ENCODE measurements at places on chromosomes 1 and 21.

GRCh38 chr1:33515112-33515511 lies 42.7 kb downstream of the ZSCAN20 start:
- no peak for DNase-seq

DNA sequence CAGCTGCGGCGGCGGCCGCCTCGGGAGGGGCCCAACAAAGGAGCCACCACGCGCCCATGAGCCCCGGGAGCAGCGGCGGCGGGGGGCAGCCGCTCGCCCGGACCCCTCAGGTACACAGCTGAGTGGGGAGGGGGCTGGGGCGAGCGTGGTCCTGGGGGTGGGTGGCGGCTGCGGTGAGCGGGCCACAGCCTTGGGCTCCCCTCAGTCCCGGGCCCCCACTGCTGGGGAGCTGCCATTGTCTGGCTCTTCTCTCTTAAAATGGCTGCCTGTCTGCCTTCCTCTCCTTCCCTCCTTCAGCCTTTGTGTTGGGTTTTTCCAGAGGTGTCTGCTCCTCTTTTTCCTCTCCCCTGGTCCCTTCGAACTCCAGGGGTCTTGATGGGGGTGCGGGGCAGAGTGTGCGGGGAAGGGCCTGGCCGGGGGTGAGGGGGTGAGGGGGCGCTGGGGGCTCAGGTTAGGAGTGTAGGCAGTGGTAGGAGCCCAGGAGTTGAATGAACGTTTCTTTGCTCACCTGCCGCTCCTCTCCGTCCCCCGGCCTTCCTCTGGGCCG lies 1.7 kb downstream of the ARID1A start:
- DNase-seq: peak; percentile 48

- no peak for DNase-seq
These were observed 115.0 kb upstream of the BACE2 start for GRCh38 chr21:41052820-41053555.

GRCh38 chr1:92913093-92913819 lies 48.0 kb downstream of the DIPK1A start:
- DNase-seq: no peak

DNA sequence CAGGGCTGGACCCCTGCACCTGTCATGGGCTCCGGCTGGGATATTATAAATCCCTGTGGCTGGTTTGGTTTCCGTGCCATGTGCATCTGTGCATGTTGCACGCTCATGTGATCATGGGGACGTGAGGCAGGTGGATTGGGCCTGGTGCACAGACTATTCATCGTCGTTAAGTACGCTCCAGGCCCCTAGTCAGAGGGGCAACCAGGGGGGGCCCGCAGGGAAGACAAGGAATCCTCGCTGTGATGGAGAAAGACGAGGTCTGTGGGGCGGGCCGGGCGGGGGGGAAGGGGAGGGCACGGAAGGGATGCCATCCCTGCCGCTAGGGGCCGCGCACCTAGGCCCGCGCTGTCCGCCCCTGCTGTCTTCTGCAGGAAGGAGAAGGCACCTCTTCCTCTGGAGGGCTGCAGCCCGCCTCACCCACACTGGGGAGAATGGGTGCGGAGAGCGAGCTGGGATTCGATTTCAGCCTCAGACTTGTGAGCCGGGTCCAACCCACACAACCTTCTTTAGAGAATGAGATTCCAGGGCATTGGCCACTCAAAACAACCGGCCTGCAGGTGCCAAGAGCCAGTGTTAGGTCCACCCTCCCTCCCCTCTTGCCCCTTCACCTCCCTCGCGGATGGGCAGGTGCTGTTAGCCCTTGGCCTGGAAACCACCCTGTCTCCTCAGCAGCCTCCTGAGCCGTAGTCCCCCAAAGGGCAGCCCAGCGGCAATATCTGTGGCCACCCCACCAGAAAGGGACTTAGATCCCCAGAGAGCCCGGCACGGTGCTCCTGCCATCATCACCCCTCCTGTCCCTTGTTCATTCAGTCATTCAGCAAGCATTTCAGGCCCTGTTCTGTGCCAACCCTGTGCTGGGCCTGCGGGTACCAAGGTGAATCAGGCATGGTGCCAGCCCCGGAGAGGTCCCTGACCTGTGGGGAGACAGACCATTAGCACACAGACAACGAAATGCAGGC lies 950 bp upstream of the LRP8 start:
- no peak for DNase-seq

GRCh38 chr1:27644369-27645070 lies 9.5 kb upstream of the FGR start:
- DNase-seq: no peak

Measured in GM13976 (cell line).